ENCODE measurements at places on chromosomes 5 and 9.

DNA sequence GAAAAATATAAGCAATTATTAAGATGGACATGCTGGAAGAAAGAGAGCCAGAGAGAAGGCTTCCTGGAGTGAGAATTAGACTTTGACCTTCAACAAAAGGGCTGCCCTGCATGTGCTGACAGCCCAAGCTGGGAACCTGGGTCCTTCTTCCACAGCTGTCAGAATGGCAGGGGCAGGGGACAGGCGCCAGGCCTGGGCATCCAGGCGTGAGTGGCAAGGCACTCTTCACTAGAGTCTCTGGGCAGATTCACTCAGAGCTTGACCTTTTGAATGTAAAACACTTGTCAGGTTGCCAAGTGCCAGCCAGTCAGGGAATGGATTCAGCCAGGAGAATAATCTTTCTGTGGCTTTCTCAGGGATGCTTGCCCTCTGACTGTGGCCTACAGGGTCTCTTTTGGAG is 119.1 kb upstream of the CLINT1 start:
- no peak for DNase-seq

DNA sequence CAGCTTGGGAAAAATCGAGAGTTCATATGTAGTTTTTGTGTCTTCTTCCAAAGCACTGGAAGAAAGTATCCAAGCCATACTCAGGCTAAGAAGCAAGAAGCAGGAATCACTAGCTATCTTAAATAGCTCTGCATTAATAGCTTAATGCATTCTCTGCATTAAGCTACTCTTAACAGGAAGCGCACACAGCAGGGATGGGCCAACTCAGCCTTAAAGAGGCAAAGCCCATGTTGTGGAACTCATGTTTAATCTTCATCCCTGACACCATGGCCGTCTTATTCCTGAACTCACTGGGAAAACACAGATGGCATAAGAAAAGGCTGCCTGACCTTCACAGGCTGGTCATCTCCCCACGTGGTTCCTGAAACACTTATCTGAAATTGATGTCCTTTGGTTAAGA is 18.7 kb upstream of the ICE1 start:
- no peak for DNase-seq

DNA sequence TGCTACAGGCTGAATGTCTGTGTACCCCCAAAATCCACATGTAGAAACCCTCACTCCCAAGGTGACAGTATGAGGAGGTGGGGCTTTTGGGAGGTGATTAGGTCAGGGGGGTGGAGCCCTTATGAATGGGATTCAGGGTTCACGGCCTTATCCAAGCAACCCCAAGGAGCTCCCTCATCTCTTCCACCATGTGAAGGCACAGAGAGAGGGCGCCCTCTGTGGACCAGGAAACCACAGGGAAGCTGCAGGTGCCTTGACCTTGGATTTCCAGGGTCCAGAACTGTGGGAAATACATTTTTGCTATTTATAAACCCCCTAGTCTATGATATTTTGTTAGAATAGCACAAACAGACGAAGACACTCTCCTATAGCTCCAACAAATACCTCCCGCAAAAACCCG is 53.6 kb upstream of the IRX2 start:
- no peak for DNase-seq

DNA sequence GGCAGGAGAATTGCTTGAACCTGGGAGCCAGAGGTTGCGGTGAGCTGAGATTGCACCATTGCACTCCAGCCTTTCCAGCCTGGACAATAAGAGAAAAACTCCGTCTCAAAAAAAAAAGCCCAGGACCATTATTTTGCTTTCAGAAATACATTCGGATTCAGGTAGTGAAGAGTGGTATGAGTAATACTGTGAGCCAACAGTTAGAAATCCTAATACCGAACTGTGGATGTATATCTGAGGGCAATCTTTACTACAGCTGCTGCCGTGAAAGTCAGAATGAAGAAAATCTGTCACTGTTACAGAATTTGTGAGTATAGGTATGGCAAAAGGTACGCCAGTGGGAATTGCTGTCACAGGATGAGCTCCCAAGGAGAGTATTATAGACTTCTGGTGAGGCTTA is 3.4 kb upstream of the CDK7 start:
- no peak for DNase-seq

- DNase-seq = no peak
These were observed 44.3 kb upstream of the BARHL1 start for GRCh38 chr9:132538071-132538470.

DNA sequence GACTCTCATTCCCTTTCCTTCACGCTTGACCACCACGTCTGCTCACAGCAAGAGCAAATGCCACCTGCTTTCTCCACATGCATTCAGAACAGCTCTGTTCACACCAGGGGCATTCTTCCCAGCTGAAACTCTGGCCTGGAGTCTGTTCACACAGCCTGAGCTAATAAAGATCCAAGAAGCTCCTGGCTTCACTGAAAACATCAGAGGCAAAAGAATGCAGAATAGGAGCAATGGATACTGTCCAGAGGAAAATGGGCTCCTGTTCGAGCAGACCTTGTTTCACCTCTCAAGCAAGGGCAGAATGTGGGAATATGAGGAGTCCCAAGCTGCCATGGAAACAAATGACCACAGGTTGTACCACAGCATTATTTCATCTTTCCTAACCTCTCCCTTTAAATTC is 402.7 kb upstream of the TNC start:
- DNase-seq = no peak

- DNase-seq = no peak
These were observed 65.4 kb downstream of the MVB12B start for GRCh38 chr9:126391713-126392661.

- no peak for DNase-seq
These were observed 373.5 kb downstream of the KIAA0825 start for GRCh38 chr5:94244921-94245320.

DNA sequence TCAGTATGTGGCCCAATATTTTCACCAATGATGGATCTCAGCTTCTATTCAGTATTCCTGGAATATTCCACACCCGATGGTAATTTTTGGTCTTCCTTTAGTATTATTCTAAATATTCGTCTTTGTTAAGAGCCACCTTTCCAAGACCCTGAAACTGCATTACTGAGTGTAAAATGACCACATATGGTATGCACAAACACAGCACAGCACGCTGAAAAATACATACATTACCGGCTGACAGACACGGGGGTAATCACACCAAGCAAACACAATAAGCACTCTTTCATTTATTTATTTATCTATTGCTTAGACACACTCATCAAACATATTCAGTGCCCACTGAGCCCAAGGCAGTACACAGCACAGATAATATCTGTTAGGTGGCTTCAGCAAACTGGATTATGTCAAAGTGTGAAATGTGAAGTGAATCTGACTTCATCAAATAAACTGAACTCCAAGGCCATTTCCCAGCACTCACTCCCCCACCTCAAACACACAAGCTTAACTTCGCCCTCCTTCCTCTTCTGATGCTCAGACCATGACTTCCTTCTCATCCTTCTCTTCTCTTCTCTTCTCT is 1637.8 kb upstream of the C9orf72 start:
- DNase-seq = no peak

DNA sequence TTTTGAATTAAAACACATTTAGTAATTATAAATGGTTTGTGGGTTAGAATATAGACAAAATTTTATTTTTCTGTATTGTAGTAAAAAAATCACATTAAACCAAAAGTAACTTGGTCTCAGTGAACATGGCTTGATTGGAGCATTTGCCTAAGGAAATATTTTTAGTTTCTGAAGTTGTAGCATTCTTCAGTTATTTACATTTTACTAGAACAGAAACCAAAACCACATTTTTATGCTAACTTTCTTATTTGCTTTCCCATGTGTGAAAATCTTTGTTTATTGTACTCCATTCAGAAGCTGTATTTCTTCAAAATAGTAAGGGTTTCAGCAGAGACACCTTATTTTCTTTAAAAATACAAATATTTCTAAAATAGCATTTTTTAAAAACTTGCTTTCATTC is 129.9 kb downstream of the SGCD start:
- DNase-seq = no peak

- DNase-seq = no peak
These were observed 20.0 kb downstream of the MARCHF3 start for GRCh38 chr5:127010362-127010761.

- DNase-seq = no peak
These were observed 159.1 kb upstream of the PPP2R2B start for GRCh38 chr5:147037515-147038205.

- no peak for DNase-seq
These were observed 47.1 kb downstream of the EHMT1 start for GRCh38 chr9:137665697-137666512.

DNA sequence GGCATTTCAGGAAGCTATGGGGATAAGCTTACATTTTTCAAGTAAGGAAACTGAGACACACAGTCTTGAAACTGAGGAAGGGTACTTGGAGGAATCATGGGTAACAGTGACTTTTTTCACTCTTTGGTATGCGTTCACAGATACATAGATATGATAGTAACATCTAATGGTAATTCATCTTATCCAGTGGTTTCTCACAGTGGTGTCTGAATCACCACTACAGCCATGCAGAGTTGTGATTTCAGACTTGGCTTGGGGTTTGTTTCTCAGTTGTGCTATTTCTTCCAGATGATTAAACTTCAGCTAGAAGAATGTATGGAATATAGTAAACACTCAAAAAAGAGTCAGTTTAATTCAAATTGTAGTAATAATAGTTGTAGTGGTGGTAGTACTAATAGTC is 239.1 kb upstream of the NUDT12 start:
- no peak for DNase-seq

GRCh38 chr9:118268046-118268445 is 563.8 kb downstream of the TLR4 start:
- no peak for DNase-seq

DNA sequence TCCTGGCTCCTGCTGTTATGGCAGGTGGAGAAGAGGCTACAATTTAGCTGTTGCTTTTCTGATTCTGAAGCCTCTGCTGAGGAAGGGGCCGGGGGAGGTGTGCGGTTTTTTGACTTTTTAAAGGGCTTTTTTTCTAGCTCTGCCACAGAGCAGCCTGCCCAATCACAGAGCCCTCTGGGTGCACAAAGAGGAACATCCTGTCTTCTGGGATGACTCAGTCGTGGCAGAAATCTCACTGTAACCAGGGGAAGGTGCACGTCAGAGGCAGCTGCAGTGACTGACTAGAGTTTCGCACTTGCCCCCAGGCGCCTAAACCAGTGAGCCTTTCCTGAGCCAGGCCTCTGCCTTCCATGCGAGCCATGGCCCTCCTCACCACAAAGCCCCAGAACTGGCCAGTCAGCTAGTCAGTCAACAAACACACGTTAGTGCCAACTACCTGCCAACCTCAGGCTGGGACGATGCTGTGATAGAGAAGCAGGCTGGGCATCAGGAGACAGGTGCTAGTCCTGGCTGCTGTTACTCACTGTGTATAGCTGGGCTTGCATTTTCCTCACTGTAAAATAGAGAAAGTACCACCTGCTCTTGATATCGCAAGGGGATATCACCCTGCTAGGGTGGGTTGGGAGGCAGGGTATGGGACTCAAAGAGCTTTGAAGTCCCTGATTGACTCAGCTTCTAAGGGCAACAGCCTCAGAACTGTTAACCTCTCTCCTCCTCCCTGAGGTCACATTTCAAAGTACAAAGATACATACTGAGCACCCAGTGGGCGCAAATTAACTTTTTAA is 2.2 kb downstream of the AKNA start:
- peak; percentile 82 for DNase-seq

- DNase-seq = no peak
These were observed 595.6 kb downstream of the RAB3C start for GRCh38 chr5:59178482-59178881.

GRCh38 chr9:133058550-133059320 is 3.0 kb upstream of the CEL start:
- DNase-seq = no peak

- DNase-seq = no peak
These were observed 535.7 kb upstream of the ACO1 start for GRCh38 chr9:31848505-31849285.

GRCh38 chr9:123414936-123415930 is 59.2 kb downstream of the CRB2 start:
- DNase-seq = no peak

DNA sequence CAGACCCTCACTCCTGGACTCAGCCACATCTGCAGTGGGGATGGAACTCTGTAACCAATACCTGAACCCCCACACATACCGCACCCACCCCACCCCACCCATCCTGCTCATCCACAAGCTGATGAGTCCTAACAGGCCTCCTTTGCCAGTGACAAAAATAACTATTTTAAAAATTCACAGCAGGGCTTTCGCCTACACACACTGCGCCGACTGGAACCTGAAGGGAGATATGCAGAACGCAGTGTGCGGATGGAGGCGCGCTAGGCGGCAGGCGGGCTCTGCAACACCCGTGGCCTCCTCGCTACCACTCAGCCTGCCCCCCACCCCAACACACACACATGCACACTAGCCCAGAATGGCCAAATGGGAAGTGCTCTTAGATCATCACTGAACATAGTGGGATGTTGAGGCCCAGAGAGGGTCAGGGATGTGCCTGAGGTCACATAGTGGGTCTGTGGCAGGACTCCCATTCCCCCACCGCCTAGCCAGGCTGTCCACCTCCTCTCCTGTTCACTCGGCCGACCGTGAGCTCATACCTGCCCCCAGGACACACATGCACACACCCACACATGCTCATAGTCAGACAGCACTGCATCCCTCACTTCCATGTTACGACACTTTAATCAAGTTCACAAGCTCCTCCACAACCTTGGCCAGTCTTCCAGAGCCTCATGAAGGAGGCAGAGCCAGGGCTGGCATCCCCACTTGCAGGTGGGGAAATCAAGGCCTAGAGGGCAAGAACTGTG is 6.3 kb upstream of the CAMK2A start:
- no peak for DNase-seq

DNA sequence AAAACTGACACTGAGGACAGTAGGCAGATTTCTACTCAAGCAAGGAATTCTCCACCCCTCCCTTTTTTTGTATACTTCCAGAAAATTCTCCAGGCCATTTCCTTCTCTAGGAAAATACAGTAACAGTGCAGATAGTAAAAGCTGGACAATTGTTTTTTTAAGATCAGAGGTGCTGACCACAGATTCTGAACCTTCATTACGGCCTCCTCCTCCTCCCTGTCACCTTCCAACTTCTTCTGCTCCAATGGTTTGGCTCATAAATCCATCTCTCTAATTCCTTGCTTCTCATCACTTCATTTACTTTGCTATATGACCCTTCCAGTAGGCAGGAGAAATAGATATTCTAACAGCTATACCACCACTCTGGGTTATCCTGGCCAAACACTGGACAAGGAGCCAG is 220.6 kb downstream of the FBN2 start:
- DNase-seq = no peak
